Activated naive CD4-positive, alpha-beta T cell treated with anti-CD3 and anti-CD28 coated beads, Interleukin-2, amount 50 U/mL, for 72 hours (primary cell): ENCODE measurements at places on chromosomes 6 and 20.
A peak's percentile ranks its signal among the peaks of the same experiment; 100 is the strongest.

- no peak for DNase-seq
These were observed 7.3 kb upstream of the COL12A1 start for GRCh38 chr6:75213112-75213511.

DNA sequence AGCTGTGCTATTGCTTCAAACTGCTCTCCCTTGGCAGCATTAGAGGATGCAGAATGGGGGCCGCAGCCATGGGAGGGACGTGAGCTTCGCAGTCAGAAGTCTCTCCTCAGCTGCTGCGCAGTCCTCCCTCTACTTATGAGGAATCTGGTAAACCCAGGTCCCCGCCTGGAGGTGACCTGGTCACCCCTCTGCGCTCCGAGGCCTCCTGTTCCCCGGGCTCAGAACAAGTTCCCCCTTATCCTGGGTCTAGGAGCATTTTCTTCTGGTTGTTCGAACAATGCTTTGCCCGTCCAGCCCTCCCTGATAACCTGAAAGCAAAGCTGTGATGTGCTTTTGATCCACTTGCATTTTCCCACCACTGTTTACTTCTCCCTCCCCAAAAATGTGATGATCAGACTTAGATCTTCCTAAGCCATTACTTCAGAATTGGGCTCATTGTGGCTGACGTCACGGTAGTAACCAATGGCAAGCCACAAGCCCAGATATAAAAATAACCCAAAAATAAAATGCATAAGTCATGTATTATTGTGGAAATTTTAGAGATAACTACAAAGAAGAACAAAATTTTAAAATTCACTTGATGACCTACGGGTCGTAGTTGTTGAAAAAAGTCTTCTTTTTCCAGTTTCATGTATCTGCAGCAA is 80.7 kb downstream of the SERAC1 start:
- DNase-seq = no peak

- no peak for DNase-seq
These were observed 101.5 kb downstream of the KHDC1L start for GRCh38 chr6:73123632-73124329.

DNA sequence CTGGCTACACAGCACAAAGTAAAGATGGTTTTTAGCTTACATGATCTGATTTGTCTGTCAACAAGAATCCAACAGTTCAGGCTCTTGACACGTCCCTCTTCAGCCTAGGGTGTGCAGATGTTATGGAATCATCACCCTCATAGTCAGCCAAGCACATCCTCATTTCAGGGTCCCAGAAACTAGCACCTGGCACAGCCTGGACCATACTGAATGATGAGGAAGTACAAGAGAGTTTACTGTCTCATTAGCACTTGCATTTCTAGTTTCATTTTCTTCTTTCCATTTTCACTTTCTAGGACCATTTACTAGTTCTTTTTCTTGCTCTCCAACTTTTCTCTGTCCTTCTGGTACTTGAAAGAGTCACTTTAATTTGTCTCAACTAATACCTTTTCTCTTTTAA is 6.5 kb downstream of the RIPOR2 start:
- DNase-seq = no peak

GRCh38 chr6:50842446-50842845 is 23.8 kb downstream of the TFAP2B start:
- no peak for DNase-seq

DNA sequence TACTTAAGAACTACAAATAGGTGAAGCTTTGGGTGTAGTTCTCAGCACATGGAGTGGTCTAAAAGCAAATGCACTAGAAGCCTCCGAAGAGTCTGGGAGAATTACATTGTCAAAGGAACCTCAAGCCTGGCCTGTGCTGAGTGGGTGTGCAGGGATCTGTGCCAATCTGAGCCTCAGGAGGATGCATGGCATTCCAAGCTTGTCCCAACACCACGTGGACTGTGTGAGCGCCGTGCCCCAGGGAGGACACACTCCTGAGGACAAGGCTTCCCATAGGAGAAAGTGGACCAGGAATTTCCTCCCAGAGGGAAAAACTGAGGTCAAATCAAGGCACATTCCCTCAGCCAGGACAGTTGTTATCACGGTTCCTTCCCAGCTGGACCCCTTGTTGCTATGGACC is 185.8 kb downstream of the QKI start:
- no peak for DNase-seq

DNA sequence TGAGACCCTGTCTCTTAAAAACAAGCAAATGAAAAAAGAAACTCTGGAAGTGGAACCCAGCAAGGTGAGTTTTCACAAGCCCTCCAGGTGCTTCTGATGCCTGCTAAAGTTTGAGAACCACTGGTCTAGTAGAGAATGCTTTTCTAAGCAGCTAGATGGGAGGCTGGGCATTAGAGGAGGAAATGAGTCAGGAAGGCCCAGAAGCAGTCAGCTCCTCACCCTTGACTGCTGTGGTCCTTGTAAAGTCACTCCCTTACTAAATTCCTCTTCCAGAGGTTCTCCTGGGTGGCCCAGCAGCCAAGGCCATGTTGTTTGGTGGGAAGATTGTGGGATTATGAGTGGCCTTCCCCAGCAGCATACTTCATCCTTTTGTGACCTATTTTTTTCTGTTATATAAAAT is 52.0 kb upstream of the FYN start:
- no peak for DNase-seq

GRCh38 chr6:167993831-167994230 is 3.6 kb upstream of the KIF25 start:
- no peak for DNase-seq

- DNase-seq = no peak
These were observed 64.3 kb upstream of the UNC93A start for GRCh38 chr6:167226791-167227190.

DNA sequence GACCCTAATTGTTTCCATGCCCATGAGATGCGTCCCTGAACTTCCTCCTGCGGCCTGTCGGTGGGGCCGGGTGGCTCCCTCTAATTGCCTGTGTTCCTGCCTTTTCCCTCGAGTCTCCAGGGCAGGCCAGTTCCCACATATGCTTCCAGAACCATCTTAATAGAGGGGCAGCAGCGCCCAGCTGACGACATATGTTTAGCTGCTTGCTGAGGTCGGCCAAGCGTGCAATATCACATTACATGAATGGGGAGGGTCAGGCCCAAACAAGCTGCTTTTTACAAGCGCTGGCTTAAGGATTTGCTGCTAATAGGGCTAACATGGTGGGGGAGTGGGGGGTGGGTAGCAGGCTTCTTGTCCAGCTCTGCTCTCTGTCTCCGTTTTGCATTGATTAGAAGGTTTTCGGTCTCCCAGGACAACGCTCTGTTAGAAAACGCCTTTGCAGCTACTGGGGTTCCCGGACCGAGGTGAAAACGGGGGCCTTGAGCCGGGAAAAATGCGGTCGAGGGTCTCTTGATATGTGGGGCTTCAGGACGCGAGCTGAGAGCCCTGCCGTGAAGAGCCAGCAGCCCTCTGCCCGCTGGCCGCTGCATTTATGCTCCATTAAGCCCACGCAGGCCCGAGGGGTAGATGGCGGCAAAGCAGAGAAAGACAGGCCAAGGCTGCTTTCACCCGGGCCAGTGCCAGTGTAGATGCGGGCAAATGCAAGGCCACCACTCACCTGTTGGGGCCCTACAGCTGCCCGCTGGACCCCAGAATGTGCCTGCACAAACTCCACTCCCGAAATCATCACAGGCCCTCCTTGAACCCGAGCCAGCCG is 308.5 kb downstream of the BMP7 start:
- DNase-seq = no peak

DNA sequence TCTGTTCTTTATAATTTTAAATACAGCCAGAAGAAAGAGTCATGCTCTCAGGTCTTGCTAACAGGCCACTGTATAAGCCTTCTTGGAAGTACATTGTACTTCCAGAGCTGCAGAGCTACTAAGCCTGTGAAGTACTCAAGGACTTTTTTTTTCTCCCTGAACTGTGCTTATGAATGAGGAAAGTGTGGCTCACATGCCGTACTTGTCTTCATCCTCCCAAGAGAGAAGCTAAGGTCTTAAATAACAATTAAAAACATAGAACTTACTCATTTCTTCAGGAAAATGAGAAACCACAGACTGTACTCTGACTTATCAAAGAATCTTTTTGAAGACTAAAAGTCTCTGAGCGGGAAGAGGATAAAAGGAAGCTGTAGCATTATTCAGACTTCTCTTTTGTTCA is 218.3 kb downstream of the HTR1B start:
- DNase-seq = no peak

GRCh38 chr6:137884149-137884909 is 17.3 kb downstream of the TNFAIP3 start:
- DNase-seq = no peak

- DNase-seq = peak; percentile 13
These were observed 44.5 kb upstream of the OSTM1 start for GRCh38 chr6:108118810-108119768.

- DNase-seq = peak; percentile 3
These were observed at the start of gene ME1 for GRCh38 chr6:83430611-83431544. Gene ME1, minus strand, starts transcription at chr6:83431051. Its CDS starts 97 bp downstream, at chr6:83430954.

- no peak for DNase-seq
These were observed 22.4 kb upstream of the MYMX start for GRCh38 chr6:44194326-44194725.

DNA sequence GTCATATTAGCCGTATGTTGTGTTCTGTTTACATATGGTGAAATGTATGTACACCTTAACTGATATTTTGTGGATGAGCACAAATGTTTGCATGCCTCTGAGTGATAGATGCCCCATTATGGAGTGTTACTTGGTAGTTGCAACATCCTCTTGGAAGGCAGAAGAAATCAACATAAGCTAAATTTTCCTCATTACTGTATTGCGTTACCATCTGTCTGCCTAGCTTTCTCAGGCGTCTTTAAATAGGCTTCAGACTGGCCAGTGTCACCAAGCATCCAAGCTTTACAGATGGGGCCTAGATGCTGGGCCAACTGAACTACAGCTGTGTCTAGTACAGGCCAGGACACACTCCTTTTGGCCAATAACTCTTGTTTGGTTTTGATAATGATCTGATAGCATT is 250.6 kb downstream of the SAMD5 start:
- no peak for DNase-seq

DNA sequence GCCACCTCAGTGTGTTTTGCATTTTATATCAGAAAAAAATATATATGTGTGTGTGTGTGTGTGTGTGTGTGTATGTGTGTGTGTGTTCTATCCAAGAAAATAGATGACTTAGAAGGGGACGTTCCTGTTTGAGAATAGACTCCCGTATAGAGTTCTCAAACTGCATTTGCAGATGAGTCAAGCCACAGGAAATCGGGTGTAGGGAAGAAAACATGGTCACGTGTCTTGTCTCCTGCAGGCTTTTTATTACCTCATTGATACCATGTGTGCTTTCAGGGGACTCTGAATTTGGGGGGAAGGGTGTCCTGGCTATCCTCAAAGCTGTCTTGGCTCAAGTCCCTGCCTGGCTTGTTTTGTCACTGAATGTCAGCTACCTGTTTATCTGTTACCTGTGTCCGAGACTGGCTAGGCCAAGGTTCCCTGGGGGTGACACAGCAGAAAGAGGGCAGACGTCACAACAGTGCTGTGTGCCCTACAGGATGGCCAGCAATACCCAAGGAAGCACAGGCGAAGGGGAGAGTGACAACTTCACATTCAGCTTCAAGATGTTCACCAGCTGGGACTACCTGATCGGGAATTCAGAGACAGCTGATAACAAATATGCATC is 55.7 kb upstream of the NOP56 start:
- DNase-seq = no peak

- DNase-seq = no peak
These were observed 13.5 kb downstream of the USP45 start for GRCh38 chr6:99501762-99502161.

GRCh38 chr6:105370351-105370750 is 32.5 kb downstream of the PREP start:
- DNase-seq = no peak

DNA sequence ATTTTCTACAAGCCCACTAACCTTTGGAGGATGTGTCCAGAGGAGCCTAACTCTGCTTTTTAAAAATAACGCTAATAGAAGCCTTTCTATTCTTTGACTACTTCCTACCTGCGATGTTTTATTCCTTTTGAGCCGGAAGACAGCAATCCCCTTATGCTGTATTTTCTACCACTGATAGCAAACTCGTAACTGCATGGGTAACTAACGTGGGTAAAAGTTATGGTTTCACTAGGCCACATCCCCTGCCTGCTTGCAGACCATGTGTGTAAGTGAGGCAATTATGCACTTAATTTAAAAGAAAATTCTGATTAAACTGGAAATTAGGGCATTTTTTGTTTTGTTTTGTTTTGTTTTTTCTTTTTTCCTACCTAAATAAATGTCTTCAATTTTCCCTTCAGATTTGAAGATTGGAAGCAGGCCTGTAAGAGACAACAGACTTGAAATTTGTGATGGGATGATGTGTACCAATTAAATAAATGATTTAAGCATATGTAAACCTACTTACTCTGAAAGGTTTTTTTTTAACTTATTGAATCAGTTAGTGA is 931 bp downstream of the UFL1 start:
- no peak for DNase-seq

DNA sequence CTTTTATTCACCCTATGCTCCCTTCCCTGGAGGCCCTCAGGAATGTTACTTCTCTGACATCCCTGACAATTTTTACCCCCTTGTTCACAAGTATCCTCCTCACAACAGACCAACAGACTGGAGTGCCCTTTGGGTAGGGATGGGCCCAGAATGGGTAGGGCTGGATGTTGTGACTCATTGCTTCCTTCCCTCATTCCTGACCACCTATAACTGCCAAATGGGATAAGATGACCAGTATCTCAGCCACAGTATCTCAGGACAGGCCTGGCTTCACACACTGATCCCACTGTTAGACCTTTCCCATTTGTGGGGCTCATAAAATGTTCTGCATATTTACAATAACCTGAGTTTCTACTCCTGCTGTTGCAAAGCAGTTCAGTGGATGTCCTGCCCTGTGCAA is 223.0 kb upstream of the LRFN2 start:
- DNase-seq = no peak

DNA sequence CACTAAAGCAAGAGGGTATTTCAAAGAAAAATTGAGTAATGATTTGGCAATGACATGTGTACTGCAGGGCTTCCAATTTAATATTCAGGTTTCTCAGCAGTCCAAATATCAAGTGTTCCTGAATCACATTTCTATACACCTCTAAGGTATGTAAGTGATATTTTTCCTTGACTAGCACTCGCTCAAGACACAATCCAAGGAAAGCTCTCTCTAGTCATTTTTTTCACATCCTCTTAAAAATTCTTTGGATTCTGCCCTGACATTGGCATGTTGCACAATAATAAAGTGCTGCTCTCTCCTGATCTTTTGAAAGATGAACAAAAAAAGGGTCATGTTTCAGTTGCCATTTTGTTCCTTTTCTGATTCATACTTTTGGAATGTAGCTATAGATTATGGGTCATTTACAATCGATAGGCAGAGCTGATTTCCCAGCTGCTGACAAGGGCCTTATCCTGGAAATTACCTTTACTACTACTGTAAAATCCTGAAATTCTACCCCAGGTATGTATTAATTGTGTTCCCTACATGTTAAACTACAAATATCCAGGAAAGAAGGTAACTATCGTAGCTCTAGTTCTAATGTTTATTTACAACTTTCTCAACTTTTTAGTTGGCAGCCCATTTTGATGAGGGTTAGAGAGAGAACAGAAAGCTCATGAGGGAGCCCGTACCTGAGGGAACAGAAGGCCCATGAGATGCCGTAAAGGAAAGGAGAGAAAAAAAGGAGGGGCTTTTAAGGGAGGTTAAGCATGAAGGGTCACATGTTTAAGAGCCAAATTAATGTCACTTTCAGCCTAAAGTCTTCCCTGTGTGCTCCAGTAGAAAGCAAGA is 22.2 kb upstream of the ADGRG6 start:
- no peak for DNase-seq

- DNase-seq = no peak
These were observed 224.3 kb downstream of the ERMARD start for GRCh38 chr6:169975701-169976100.
